ENCODE measurements at places on chromosomes 5 and 9. TPM values are rescaled to one million over a fixed set of nuclear protein-coding genes. Genes with fewer than 3 reads are reported as not detected.

GRCh38 chr5:4833104-4833738 is 306.9 kb upstream of the ADAMTS16 start:
- H3K36me3 ChIP-seq: no peaks in the 10 kb centered on the region
- peaks cover 14% of the 10 kb centered on the region for H3K4me1 ChIP-seq
- DNase-seq: no peak
- no peaks in the 10 kb centered on the region for H3K27me3 ChIP-seq

- H3K27ac ChIP-seq: no peak overlapping the region
- H3K4me1 ChIP-seq: no peaks in the 10 kb centered on the region
- DNase-seq: no peak
- H3K4me3 ChIP-seq: no peak overlapping the region
Measured at GRCh38 chr5:10169359-10169758, 80.3 kb downstream of the ATPSCKMT start.

DNA sequence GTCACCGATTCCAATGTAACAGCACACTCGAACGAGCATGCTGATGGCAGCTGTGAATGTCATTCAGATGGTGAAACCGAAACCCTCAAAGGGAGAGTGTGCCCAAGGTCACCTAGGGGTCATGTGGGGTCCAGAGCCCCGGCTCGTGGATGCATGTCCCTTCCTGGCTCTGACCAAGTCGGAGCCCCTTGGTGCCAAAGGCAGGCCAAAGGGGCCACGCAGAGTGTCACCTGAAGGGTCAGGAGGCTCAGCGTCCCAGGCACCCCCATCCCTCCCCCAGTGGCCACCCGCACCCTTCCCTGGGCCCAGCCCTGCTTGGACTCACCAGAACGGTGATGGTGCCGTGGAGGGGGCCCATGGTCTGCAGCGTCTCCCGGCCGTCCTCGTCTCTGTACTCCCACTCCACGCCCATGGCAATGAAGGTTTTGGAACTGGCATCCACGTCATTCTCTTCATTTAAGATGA is 69.5 kb downstream of the ZNF354C start:
- H3K27me3 ChIP-seq: peaks cover 7% of the 10 kb centered on the region
- H3K36me3 ChIP-seq: peaks cover 4% of the 10 kb centered on the region
- no peak for DNase-seq
- H3K4me3 ChIP-seq: no peak overlapping the region
- peaks cover 2% of the 10 kb centered on the region for H3K4me1 ChIP-seq

The STKLD1 gene
- 2.6 TPM for total RNA-seq

The TMED7 gene
- 66.8 TPM for total RNA-seq

DNA sequence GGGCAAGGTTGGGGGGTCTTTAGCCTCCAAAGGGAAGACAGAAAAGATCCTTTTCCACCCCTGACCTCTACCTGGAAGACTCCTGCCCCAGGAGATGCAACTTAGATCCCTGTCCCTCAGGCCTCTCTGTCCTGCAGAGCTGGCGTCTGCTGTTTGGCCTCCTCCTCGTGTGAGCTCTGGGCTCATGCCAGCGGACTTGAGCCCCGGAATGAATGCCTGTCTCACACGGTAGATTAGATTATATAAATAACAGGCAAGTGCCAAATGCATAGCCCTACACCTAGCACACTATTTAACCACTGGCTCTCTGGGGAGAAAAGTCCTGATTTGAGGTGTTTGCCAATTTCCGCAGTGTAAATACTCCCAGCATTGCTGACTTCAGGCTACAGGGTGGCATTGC is 1.4 kb upstream of the WNK2 start:
- H3K4me1 ChIP-seq: peaks cover 11% of the 10 kb centered on the region
- H3K36me3 ChIP-seq: no peaks in the 10 kb centered on the region
- H3K4me3 ChIP-seq: no peak overlapping the region
- DNase-seq: no peak
- H3K27ac ChIP-seq: no peak overlapping the region

DNA sequence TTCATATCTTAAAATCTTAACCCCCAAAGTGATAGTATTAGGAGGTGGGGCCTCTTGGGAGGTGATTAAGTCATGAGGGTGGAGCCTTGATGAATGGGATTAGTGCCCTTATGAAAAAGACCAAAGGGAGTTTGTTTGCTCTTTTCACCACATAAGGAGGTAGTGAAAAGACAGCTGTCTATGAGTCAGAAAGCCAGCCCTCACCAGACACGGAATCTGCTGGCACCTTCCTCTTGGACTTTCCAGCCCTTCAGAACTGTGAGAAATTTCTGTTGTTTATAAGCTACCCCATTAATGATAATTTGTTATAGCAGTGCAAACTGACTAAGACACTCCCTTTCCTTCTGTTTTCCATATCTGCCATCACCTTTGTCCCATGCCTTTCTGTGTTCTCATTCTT is 20.8 kb downstream of the IFNB1 start:
- H3K27me3 ChIP-seq: no peaks in the 10 kb centered on the region
- DNase-seq: no peak
- H3K36me3 ChIP-seq: no peaks in the 10 kb centered on the region
- H3K27ac ChIP-seq: no peak overlapping the region

DNA sequence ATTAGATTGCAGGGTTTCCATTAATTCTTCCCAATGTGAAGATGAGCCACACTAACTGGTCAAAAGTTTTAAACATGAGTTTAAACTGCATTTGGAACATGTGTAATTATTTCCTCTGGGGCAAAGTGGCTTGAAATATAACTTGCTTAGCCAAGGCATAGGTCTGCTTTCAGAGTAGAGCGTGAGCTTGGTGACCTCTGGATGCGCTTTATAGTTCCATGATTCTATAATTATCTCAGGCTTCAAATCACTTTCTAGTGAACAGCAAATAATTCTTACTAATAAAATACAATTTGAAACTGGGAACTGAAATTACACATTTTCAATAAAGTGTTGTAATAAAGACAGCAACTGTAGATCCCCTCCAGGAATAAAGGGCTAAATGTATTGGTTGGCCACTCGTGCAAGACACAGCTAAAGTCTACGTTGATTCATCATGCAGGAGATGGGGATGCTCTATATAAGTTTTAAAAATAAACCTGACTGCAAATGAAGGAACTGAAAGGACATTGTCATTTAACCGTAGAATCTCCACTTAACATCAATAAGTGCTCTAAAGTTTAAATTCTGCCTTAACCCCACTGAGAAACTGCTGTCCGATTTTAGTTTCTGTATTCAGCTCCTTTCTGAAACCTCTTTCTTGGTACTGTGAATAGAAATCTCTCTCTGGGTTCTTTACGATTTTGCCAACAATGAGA is 460.0 kb downstream of the PSAT1 start:
- H3K4me3 ChIP-seq: no peak overlapping the region
- H3K27me3 ChIP-seq: no peaks in the 10 kb centered on the region
- no peak overlapping the region for H3K27ac ChIP-seq
- DNase-seq: no peak

GRCh38 chr5:93583768-93584595 is 960 bp downstream of the NR2F1 start:
- H3K4me3 ChIP-seq: peak overlapping the region; percentile 61
- peaks cover 21% of the 10 kb centered on the region for H3K27me3 ChIP-seq
- H3K4me1 ChIP-seq: peaks cover 13% of the 10 kb centered on the region

The FLT4 gene
- total RNA-seq: 0.17 TPM

DNA sequence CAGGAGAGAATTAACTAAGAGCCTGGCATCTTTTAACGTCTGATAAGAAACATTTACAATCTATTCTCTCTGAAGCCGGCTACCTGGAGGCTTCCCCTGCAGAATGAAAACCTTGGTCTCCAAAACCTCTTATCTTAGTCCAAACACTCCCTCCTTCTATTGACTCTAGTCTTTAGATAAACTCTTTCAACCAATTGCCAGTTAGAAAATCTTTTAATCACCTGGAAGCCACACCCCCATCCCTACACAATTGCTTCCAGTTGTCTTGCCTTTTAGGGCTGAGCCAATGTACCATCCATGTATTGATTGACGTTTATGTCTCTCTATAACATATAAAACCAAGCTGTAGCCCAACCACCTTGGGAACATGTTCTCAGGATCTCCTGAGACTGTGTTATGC is 1343.1 kb upstream of the C9orf72 start:
- peaks cover 2% of the 10 kb centered on the region for H3K27me3 ChIP-seq
- no peaks in the 10 kb centered on the region for H3K36me3 ChIP-seq
- no peak overlapping the region for H3K27ac ChIP-seq
- no peaks in the 10 kb centered on the region for H3K4me1 ChIP-seq
- H3K4me3 ChIP-seq: no peak overlapping the region
- DNase-seq: no peak

The OBP2B gene
- not detected for total RNA-seq

- H3K27ac ChIP-seq: no peak overlapping the region
- peaks cover 3% of the 10 kb centered on the region for H3K27me3 ChIP-seq
- no peaks in the 10 kb centered on the region for H3K4me1 ChIP-seq
- no peak overlapping the region for H3K4me3 ChIP-seq
- DNase-seq: no peak
Measured at GRCh38 chr5:75130818-75131349, 78.5 kb upstream of the GCNT4 start.

The TMCO6 gene
- 12.5 TPM for total RNA-seq

The PDGFRB gene
- 2.9 TPM for total RNA-seq

The PLAC8L1 gene
- total RNA-seq: 2.2 TPM

- no peak overlapping the region for H3K4me3 ChIP-seq
- no peaks in the 10 kb centered on the region for H3K36me3 ChIP-seq
- H3K4me1 ChIP-seq: no peaks in the 10 kb centered on the region
- no peaks in the 10 kb centered on the region for H3K27me3 ChIP-seq
Measured at GRCh38 chr5:74693191-74693590, 8.2 kb downstream of the HEXB start.

DNA sequence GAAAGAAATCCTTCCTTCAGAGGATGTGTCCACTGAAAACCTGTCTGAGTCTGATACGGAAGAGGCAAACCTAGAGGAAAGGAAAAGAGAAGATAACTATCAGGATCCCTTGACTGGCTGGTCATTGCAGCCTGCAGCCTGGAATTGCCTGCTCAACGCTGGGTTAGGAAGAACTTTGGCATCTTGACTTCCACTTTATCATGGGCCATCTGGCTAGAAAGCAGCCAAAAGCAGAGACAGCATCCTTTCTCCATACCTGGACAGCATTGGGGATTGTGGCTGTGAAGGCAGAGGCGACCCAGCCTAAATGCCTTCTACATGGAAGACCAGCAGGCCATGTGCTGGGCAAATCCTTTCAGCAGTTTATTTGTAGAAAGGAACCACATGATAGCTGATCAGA is 58.7 kb upstream of the PTPN3 start:
- no peak overlapping the region for H3K27ac ChIP-seq
- no peak overlapping the region for H3K4me3 ChIP-seq
- no peaks in the 10 kb centered on the region for H3K36me3 ChIP-seq
- no peaks in the 10 kb centered on the region for H3K4me1 ChIP-seq
- H3K27me3 ChIP-seq: no peaks in the 10 kb centered on the region

DNA sequence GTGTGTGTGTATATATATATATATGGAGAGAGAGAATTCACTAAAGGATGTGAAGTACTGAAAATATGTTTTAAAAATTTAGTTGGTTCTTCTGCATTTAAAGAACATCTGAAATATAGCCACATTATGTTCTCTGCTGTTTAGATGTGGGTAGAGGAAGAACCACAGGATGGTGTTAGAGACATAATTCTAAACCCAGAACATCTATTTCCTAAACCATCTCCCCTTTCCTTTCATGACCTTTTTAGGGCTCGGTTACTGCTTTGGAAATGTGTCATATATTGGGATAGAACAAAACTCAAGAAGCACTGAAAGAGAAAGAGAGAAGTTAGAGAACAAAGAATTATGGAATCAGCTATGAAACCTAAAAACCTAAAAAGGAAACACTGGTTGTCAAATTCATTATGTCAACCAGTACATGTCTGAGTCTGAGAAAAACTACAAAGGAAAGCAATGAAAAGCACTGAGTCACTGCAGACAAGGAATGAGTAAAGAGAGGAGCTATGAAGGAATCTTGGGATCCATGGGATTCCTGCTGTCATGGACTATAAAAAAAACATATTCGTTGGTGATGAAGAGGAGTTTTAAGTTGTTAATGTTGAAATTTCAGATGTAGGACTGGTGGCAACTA is 28.4 kb downstream of the SLC12A2 start:
- DNase-seq: no peak
- H3K36me3 ChIP-seq: peaks cover 4% of the 10 kb centered on the region
- H3K27me3 ChIP-seq: no peaks in the 10 kb centered on the region
- H3K4me1 ChIP-seq: no peaks in the 10 kb centered on the region
- H3K27ac ChIP-seq: no peak overlapping the region
- H3K4me3 ChIP-seq: no peak overlapping the region

GRCh38 chr9:127502706-127503378 is 51.5 kb downstream of the LRSAM1 start:
- no peak overlapping the region for H3K27ac ChIP-seq
- no peaks in the 10 kb centered on the region for H3K36me3 ChIP-seq
- no peak for DNase-seq
- peaks cover 2% of the 10 kb centered on the region for H3K27me3 ChIP-seq
- H3K4me1 ChIP-seq: peaks cover 3% of the 10 kb centered on the region
- no peak overlapping the region for H3K4me3 ChIP-seq

The NUTM2G gene
- not detected for total RNA-seq

DNA sequence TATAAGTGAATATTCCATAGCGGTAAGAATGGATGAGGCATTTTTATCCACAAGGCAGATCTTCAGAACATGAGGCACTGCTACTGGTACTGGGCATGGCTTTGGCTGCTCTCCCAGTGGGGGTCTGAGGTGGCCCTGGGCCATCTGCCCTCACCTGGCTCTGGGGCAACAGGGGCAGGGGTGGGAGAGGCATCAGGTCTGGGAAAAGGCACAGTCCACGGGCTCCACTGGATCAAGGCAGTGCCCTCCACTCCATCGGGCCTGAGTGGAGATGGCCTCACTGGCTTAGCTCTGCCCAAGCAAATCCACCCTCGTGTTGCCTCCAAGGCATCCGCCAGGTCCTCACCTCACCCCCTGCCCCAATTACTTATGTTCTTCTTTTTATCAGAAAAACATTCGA is 10.9 kb upstream of the NKD2 start:
- H3K4me3 ChIP-seq: no peak overlapping the region
- DNase-seq: no peak
- H3K4me1 ChIP-seq: peaks cover 14% of the 10 kb centered on the region
- no peak overlapping the region for H3K27ac ChIP-seq

DNA sequence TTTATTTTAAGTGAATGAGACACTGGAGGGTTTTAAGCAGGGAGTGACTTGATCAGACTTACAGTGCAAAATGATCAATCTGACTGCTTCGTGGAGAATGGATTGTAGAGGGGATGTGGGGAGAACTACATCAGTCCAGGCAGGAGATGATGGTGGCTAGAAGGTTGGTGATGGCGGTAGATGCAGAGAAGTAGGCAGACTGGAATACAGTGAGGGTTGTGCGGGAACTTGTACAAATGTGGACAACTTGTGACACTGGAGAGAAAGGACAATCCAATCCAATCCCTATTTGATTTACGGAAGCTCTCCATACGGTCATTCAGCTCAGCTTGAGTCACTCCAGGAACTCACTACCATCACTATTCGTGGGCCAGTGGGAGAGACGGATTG is 593 bp downstream of the TIGD6 start:
- H3K36me3 ChIP-seq: no peaks in the 10 kb centered on the region
- peak overlapping the region; percentile 93 for H3K4me3 ChIP-seq
- peaks cover 10% of the 10 kb centered on the region for H3K4me1 ChIP-seq
- H3K27ac ChIP-seq: peak overlapping the region; percentile 89
- DNase-seq: no peak

Measured in glutamatergic neuron (in vitro differentiated cells).